ENCODE measurements at places on chromosomes 11 and 22. TPM values are rescaled to one million over a fixed set of nuclear protein-coding genes. Genes with fewer than 3 reads are reported as not detected.

GRCh38 chr11:3109921-3110706, 52.9 kb upstream of the CARS1 start:
- no peaks in the 10 kb centered on the region for H3K4me1 ChIP-seq
- H3K27me3 ChIP-seq = no peaks in the 10 kb centered on the region
- H3K36me3 ChIP-seq = peaks cover 26% of the 10 kb centered on the region
- no peak overlapping the region for H3K4me3 ChIP-seq
- no peak overlapping the region for H3K27ac ChIP-seq
- DNase-seq = no peak

TMEM45B gene
- polyA plus RNA-seq = 22.1 TPM

DNA sequence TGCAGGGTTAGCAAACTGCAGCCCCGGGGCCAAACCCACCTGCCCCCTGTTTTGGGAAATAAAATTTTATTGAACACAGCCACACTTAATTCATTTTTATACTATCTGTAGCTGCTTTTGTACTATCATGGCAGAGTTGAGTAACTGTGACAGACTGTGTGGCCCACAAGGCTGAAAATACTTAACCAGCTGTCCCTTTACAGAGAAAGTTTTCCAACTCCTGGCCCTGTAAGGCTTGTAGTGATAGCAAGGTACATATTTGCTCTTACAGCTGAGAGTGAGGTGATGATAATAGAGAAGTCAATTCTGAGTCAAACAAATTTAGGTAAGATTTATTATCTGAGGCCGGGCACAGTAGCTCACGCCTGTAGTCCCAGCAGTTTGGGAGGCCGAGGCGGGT, 87.4 kb upstream of the SLC6A5 start:
- H3K4me3 ChIP-seq = no peak overlapping the region
- no peaks in the 10 kb centered on the region for H3K27me3 ChIP-seq
- H3K27ac ChIP-seq = no peak overlapping the region
- no peaks in the 10 kb centered on the region for H3K4me1 ChIP-seq
- peak; percentile 7 for DNase-seq

POU2AF3 gene
- polyA plus RNA-seq = 3.3 TPM

DNA sequence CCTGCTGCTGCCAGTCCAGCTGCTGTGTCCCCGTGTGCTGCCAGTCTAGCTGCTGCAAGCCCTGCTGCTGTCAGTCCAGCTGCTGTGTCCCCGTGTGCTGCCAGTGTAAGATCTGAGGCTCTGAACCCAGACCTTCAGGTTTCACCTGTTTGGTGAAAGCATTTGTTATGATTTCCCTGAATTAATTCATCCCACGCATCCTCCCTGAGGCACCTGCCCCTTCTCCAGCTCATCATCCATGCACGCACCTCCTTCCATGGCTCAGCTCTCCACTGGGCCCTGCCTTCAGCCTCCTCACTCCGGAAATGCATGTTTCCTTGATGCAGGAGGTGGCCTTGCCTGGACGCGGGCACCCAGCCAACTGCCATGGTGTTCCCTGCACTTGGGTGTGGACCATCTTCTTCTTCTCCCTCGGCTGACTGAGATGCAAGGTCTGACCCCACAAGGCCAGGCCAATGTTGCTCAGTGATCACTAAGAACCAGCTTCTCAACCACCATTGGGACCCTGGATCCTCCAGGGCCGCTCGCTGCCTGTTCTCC, 788 bp downstream of the KRTAP5-10 start:
- H3K27ac ChIP-seq = no peak overlapping the region
- no peaks in the 10 kb centered on the region for H3K4me1 ChIP-seq
- H3K36me3 ChIP-seq = no peaks in the 10 kb centered on the region
- DNase-seq = no peak

GRCh38 chr11:19321351-19321750, 80.6 kb upstream of the E2F8 start:
- H3K36me3 ChIP-seq = no peaks in the 10 kb centered on the region
- H3K27ac ChIP-seq = no peak overlapping the region
- DNase-seq = no peak
- H3K4me3 ChIP-seq = no peak overlapping the region

DNA sequence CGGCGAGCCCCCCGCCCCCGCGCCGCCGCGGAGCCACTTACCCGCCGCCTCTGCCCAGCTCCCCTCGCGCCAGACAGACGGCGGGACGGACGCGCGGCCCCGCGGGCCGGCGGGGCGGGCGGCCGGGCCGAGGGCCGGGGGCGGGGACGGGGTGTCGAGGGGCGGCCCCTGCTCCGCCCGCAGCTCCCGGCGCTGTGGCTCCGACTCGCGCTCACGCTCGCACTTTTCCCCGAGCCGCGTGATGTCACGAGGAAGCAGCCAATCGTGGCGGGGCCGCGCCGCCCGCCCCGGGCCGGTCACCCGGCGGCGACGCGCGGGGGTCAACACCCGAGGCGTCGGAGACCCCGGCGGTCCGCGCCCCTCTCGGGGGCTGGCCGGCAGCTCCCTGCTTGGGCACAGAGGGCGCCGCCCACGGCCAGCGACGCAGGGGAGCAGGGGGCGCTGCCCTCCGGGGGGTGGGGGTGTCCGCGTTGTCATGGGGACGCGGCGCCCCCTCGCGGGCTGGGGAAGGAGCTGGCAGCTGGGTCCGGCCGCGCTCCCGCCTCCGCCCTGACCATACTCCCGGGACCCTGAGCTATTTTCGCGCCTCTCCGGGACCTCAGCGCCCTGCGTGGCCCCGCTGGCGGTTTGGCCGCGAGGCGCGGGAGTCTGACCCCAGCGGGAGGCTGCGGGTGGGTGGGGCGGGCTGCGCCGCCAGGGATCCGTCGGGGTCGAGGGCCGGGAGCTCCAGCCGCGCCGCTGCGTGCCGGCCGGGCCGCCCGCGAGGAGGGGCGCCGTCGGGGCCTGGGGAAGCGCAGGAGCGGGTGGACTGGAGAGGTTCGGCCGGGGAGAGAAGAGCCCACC, at the start of gene CHRM4:
Gene CHRM4 (minus strand): TSS at position 199 of the 843 bp plus-strand sequence. CDS start 5,219 bp downstream, outside the sequence.
- H3K36me3 ChIP-seq = peaks cover 13% of the 10 kb centered on the region
- DNase-seq = no peak
- no peak within 1 kb of the TSS for H3K27ac ChIP-seq
- H3K4me1 ChIP-seq = peaks cover 41% of the 10 kb centered on the region

ASCL2 gene
- 1.8 TPM for polyA plus RNA-seq
